Stimulated activated CD8-positive, alpha-beta memory T cell treated with anti-CD3 and anti-CD28 coated beads, Interleukin-4, amount 100 ng/mL, for 4 hours (primary cell): ENCODE measurements at places on chromosomes 3 and 15.

DNA sequence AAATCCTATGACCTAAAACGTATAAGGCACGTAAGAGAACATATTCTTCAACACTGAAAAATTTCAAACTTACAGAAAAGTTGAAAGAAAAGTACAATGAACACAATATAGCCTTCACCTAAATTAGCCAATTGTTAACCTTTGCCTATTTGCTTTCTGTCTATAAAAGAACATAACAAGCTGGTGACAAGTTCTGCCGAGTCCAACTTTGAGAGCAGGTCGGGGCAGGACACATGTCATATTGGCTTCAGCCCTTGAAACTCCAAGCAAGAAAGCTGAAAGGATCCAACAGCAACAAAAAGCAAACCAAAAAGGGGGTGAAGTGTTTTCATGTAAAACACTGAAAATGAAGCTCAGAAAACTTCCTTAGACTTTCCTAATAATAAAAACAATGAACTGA is 59.1 kb downstream of the TBC1D2B start:
- DNase-seq, result no peak

GRCh38 chr3:161348796-161349400 is 22.4 kb downstream of the SPTSSB start:
- no peak for DNase-seq

GRCh38 chr3:169285057-169286033 is 378.2 kb downstream of the MECOM start:
- DNase-seq, result no peak

GRCh38 chr15:73851689-73852088 is 21.7 kb upstream of the TBC1D21 start:
- no peak for DNase-seq

DNA sequence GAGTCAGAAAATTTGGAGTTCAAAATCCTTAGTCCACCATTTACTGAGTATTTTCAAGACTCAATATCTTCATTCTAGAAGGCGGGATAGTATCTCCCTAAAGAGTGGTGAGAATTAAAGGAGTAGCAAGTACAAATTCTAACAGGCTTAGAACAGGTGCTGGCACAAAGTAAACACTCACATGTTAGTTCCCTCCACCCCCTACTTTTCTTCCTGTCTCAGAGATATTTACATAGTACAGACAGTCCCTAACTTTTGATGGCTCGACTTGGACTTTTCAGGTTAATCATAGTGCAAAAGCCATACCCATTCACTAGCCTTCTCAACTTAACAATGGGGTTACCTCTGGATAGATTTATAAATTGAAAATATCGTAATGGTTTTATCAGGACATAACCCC is 476.2 kb upstream of the RASGRP1 start:
- no peak for DNase-seq

DNA sequence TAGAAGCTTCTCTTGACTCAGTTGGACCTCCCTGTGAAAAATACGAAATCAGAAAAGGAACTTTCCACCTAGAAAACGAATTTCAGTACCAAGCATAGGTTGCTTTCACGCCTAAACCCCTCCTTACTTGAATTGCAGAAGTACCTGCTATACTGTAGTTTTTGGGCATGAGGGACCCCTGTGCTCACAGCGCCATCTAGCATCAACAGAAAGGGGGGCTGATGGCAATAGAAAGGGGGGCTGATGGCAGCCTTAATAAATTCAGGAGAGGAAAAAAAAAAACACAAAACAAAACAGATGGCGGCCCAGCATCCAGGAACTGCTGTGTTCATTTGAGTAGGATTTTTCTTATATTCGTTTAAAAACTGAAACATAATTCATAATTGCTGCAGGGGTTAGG is 96.7 kb downstream of the NPAP1 start:
- no peak for DNase-seq
